Lung (tissue), 17 donors: ENCODE measurements at places on chromosomes 11 and 22. TPM values are rescaled to one million over a fixed set of nuclear protein-coding genes. Genes with fewer than 3 reads are reported as not detected.

DNA sequence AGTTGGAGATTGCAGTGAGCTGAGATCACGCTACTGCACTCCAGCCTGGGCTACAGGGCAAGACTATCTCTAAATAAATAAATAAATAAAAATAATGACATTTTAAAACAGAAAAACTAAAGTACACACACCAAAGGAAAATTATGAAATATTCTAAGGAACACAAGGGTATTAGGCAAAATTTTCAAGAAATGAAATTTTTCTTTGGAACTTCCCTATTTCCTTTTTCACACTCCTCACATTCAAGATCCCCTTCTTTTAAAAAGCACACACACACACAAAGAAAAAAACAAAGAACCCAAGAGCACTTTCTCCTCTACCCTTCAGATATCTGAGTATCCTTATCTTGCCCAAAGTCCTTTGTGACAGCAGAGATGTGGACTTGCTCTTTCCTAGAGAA lies 92.8 kb downstream of the CCDC73 start:
- no peak for DNase-seq

- DNase-seq = no peak
Observed at GRCh38 chr11:1754376-1755150, 4.2 kb upstream of the IFITM10 start.

DNA sequence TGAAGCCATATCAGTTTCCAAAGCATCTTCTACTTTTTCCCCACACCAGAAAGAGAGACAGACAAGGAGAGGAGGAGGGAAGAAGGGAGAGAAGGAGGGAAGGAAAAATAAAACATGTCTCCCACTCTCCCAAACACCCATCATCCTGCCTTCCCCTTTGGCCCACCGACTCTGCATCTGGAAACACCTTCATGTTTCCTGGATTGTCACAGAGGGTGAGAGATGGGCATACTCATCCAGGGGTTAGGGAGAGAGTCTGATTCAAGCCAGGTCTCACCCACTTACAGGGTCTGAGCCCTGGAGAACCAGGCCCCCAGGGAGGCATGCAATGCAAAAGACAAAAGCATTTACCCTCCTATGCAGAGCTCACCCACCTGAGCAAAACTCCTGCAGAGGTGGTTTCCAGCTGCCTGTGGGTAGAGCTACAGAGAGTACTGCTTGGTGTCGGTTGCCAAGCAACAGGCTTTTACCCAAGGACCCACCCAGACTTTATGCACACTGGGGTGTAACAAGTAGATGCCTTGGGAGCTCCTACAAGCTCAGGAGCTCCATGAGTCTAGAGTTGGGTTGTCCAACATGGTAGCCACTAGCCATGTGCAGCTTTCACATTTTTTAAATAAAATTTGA lies 33.4 kb downstream of the MN1 start:
- DNase-seq = no peak

- no peak for DNase-seq
Observed at GRCh38 chr22:25623310-25623734, 58.8 kb downstream of the GRK3 start.

DNA sequence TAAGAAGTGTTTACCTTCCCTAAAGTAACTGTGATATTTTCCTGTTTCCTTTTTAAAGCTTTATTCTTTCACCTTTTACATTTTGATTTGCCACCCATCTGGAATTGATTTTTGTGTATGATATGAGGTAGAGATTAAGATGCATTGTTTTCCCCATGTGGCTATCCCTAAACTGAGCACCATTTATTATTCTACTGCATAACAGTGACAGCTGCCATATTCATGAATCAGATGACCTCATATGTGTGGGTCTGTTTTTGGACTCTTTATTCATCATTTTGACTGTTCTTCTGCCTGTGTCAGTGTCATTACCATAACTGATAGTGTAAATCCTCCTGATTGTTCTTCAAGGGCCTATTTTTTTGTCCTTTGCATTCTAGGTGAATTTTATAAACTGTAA lies 50.8 kb downstream of the HIPK3 start:
- DNase-seq = no peak

GRCh38 chr22:16962501-16962900 lies 45.5 kb downstream of the GAB4 start:
- DNase-seq = no peak

GRCh38 chr11:116499396-116500003 lies 273.3 kb downstream of the BUD13 start:
- DNase-seq = peak; percentile 76

DNA sequence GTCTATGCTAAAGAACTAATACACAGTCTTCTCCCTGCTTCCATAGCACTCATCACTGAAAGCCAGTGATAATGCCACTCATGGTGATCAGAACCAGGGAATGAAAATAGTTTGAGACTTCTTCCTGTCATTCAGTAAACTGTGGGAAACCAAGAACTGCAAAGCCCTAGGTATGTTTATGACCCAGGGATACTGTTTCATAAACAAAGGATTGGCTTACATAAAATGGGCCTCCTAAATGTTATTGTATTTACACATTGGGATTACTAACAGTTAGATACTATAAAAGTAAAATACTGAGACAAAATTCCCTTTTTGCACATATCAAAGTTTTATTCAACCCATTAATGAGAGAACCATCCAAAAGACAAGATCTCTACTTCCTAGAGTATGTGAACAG lies 21.3 kb upstream of the CWF19L2 start:
- no peak for DNase-seq

DNA sequence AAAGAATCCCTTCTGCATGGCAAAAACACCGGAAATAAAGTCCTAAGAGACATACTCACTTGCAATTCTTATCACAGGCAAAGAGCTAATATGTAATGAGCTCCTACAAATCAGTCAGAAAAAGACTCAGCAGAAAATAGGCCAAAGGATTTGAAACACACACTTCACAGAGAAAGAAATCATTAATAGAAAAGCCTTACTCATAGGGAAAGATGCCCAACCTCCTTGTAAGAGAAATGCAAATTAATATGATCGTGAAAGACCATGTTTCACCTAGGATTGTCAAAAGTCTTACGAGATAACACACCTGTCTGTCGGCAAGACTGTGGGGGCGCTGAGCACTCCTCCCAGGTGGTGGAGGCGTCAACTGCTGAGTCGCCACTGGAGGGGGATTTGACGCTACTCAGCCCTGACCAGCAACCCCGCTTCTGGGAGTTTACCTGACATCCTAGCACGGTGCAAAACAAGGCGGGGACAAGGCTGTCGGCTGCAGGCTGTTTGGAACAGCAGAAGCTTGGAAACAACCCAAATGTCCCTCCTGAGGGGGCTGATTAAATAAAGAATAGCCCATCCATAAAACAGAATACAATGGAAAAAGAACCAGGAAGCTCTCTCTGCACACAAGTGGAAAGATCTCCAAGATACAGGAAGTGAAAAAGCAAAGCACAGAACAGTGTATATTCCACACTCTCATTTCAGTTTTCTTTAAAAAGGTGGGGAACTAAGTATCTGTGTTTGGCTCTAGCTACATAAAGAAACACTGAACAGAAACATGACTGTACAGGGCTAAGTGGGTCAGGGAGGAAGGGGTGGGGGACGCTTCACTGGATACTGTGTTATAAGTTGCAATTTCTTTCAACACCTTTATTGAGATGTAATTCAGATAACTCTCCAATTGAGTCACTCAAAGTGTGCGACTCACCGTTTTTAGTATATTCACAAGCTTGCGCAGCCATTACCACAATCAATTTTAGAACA lies 11.5 kb downstream of the CSNK1E start:
- DNase-seq = peak; percentile 29

DNA sequence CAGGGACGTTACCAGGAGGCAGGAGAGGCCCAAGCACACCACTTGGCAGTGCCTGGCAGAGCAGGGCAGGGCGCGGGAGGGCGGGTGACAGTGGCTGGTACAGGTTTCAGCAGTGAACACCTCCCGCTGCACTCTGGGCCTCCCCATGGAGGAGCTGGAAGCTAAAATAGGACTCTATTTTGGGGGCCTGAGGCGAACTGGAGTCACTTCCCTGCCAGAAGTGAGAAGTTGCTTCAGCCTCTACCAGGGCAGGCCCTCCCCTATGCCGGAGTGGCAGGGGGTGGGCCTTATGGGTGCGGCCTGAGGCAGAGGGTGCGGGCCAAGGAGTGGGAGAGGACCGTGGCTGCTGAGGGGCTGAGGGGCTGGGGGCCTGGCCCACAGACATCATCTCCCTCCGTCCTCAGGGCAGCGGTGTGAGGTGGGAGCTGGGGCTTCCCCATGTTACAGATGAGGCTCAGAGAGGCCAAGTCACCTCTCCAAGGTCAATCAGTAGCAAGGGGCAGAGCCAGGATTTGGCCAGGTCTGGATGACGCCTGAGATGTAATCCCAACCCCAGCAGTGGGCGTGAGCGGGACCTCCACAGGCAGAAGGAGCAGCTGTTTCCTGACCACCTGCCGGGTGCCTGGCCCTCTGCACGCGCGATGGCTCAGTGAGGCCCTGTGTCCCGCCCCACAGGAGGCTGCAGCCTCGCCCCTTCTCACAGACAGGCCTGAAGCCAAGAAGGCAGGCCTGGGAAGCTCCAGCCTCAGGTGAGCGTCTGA lies 39.3 kb downstream of the KCNJ4 start:
- no peak for DNase-seq

- no peak for DNase-seq
Observed at GRCh38 chr11:69906453-69906907, 87.3 kb upstream of the FGF3 start.

DNA sequence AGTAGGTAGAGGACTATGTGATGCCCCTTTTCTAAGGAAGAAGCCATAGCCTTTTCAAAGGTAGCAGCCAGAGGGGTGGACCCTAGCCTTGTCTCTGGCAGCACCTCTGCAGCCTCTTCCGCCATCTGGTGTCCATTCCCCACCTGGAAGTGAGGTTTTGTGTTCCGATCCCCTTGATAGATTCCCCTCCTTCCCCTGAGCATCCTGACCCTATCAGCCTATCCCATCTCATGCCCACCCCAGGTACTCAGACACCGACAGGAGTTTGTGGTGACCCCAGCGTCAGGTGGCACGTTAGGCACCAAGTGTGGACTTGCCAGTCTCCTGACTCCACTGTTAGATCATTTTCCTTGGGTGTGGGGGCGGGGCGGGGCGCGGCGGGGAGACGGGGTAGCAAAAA lies 398 bp upstream of the FAM89B start:
- no peak for DNase-seq

GRCh38 chr11:109106151-109106906 lies 315.7 kb upstream of the C11orf87 start:
- no peak for DNase-seq

DNA sequence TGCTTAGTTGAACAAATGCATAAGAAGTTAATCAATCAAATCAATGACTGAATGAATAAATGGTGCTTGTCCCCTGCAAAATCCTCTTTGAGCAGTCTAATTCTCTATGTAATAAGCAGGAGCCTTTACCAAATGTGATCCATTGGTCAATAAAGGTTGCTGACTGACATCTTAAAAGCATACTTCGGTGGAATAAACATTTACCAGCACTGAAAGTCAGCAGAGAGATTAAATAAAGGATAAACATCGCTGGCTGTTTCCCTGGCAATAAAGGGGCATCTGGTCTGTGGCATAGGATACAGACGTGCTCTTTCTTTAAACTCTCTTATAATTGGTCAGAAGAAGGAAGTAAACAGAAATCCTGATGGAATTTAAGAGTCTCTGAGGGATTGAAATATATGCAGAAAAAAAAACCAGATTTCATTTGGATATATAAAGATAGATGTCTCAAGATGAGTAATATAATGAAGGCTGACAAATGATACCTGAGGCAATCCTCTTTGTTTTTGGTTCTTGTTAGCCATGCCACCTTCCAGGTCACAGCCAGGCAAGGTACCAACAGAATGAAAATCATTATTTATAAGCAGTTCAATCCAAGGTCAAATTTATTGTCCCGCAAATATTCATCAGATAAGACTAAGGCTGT lies 578.4 kb upstream of the CCDC90B start:
- DNase-seq = no peak

DNA sequence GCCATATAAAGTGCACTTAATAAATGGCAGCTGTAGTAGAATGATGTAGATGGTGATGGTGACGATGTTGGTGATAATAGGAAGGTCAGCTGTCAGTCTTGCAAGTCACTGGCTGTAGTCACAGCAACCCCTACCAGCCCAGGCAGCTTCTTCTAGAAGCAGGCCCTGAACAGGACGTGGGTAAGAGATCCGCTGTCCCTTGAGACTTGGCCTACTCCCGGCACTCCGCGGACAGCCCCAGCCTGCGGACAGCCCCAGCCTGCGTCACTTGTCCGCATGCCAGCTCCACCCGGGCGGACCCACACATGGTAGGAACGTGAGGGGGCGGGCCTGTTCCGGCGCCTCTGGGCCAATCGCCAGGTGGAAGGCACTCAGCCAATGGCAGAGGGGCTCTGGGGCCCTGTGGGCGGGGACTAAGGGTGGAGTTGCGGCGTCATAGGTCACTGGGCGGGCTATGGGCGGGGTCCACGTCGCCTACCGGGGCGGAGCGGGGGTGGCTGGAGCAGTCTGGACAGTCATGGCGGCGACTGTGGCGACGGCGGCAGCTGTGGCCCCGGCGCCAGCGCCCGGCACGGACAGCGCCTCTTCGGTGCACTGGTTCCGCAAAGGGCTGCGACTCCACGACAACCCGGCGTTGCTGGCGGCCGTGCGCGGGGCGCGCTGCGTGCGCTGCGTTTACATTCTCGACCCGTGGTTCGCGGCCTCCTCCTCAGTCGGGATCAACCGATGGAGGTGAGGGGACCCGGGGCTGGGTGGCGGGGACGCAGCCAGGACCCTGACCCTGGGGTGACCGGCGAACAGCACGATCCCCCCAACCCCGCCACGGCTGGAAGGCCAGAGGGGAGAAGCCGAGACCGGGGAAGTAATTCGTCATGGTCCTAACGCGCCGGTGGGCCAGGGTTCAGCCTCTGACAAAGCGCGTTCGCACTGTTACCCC lies at the start of gene CRY2:
Gene CRY2, plus strand, starts transcription at position 502 of the 937 bp plus-strand sequence. Its CDS starts 16 bp downstream, at position 518.
- peak; percentile 100 for DNase-seq

- DNase-seq = peak; percentile 10
Observed at GRCh38 chr22:19877626-19878339, 23.1 kb upstream of the GNB1L start.

GRCh38 chr11:76313913-76314740 lies 66.8 kb downstream of the THAP12 start:
- peak; percentile 76 for DNase-seq

- DNase-seq = peak; percentile 43
Observed at GRCh38 chr11:46370253-46370652, 11.2 kb upstream of the MDK start.

- no peak for DNase-seq
Observed at GRCh38 chr11:68500206-68500605, 39.7 kb downstream of the PPP6R3 start.

GRCh38 chr22:48300877-48301276 lies 1526.8 kb downstream of the BRD1 start:
- no peak for DNase-seq

Gene POU2AF1
- 6.9 TPM for total RNA-seq

Gene SH3BP1
- 14.8 TPM for total RNA-seq

Gene MYOD1
- total RNA-seq = not detected

Gene GLYATL2
- total RNA-seq = 1.2 TPM

Gene YIF1A
- total RNA-seq = 123 TPM

Gene TMEM121B
- total RNA-seq = 0.46 TPM

Gene MS4A15
- total RNA-seq = not detected

Gene SLC6A5
- total RNA-seq = not detected

Gene CXCR5
- total RNA-seq = not detected

Gene MMP8
- total RNA-seq = 1.5 TPM
